ENCODE measurements at places on chromosomes 12 and 14. TPM values are rescaled to one million over a fixed set of nuclear protein-coding genes. Genes with fewer than 3 reads are reported as not detected.

Gene DUSP6
- total RNA-seq, result 19.9 TPM

Gene DDX55
- 15.8 TPM for total RNA-seq

DNA sequence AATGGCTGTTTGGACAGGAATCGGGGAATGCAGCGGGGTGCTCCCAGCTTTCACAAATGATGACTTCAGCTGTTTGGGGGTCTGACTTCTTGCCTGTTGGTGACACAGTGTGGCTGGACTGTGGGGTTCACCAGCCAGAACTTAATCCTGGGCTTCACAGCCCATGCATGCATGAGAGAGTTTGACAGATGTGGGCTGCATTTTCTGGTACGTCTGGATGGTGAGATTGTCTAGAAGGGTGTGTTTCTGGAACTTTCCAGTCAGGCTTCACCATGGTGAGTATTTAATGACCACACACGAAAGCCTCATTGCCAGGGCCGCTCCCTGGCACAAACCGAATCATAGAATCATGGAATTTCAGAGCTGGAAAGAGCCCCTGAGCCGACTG is 29.6 kb downstream of the CHST11 start:
- no peak for DNase-seq

GRCh38 chr12:15701631-15702156 is 87.5 kb downstream of the EPS8 start:
- peak; percentile 32 for DNase-seq

- no peak for DNase-seq
Observed at GRCh38 chr14:50670866-50671256, 2.8 kb upstream of the SAV1 start.

- peak; percentile 22 for DNase-seq
Observed at GRCh38 chr12:30643366-30643765, 52.3 kb downstream of the IPO8 start.

All from myocyte (in vitro differentiated cells).